ENCODE measurements at places on chromosomes 12 and 14.

- no peak for DNase-seq
Measured at GRCh38 chr12:106902053-106902452, 53.7 kb upstream of the TMEM263 start.

- DNase-seq = no peak
Measured at GRCh38 chr14:104169005-104169698, 30.8 kb downstream of the KIF26A start.

DNA sequence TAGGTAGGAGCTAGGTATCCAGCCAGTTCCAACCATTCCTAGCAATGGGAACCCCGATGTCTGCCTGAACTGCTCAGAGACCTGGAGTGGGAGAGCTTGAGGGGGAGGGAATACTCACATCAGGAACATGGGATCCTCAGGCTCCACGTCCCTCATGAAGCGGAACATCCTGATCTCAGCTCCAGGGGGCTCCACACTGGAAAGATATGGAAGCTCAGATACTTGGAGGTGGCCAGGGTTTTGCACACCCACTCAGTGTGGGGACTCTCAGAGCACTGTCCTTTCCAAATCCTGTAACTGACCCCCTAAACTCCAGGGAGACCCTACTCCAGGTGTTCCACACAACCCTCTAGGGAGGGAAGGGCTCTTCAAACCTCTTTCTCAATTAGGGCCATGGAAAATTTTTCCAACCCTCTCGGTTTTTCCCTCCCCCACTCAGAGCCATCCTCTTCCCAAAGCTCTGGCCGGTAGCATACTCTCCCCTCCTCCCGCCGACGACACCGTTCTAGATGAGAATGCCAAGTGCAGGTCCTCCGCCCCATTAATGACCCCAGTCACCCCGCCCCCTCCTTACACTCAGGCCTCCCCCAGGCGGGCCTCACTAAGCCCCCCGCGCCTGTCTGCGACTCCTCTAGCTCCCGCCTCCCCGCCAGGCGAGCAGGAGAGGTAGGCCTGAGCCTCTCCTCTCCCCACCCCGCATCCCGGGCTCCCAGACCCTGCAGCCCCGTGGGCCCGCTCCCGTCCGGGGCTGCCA is 597 bp downstream of the MLF2 start:
- DNase-seq = no peak

- DNase-seq = no peak
Measured at GRCh38 chr14:60803871-60804270, 69.3 kb downstream of the MNAT1 start.

DNA sequence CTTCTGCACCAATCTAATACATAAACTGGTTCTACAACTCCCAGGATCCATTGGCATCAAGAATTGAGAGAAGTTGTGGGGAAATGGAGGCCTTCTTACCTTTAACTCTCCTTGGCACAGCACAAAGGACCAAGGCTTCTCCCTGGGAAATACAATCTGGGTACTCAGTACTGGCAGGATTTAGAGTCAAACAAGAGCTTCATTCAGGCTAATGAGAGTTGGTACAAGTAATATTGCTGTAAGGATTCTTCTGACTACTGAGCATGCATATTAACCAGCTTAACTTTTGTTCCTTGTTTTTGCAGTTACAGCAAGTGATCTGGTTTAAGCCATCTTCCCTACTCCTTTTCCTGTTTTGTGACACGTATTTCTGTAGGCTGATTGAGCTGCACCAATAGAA is 76.2 kb upstream of the FERMT2 start:
- DNase-seq = no peak

- DNase-seq = peak; percentile 90
Measured at GRCh38 chr14:58298477-58299400, at the start of gene ARID4A. Gene ARID4A, plus strand, starts transcription at chr14:58298555. Its CDS starts 1,300 bp downstream, at chr14:58299855.

- DNase-seq = no peak
Measured at GRCh38 chr14:28012629-28013415, 753.8 kb upstream of the FOXG1 start.

GRCh38 chr12:62259631-62259992 is 592 bp upstream of the USP15 start:
- DNase-seq = no peak

Data from amygdala (tissue), 56 donors.